ENCODE measurements at places on chromosomes 3 and 15.

DNA sequence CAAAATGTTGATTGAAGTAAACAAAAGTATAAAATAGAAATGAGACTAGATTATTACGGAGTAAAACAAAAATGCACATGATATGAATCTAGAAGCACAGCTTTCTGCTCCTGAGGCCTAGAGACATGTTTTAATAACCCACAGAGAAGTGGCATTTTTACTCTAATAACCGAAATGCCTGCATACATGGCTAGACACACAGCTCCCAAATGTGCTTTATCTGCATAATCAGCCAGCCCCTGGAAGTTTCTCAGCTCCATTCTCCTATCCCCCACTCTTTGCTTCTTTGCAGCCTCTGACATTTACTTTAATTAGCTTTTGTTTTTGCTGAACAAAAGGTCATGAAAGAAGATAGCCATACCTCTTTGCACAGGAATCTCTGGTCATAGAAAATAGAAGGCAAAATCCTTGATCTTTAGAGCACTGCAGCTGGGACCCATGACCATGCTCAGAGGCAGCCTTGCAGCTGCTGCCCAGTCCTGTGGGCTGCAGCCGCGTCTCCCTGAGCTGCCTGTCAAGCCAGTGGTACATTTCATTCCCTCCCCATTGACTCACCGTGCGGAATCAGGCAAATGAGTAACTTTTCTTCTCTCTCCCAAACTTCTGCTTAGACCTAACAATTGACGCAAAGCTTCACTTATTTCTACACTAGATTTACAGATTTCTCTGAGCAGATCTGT is at the start of gene VEPH1:
Gene VEPH1, minus strand, starts transcription at position 501 of the 680 bp plus-strand sequence. CDS start 8,067 bp downstream, outside the sequence.
- no peak for DNase-seq

- no peak for DNase-seq
These were observed 24.7 kb downstream of the CACNA2D2 start for GRCh38 chr3:50478671-50479260.

GRCh38 chr3:182636646-182637045 is 156.7 kb upstream of the ATP11B start:
- no peak for DNase-seq

GRCh38 chr3:167481164-167481563 is 7.3 kb upstream of the SERPINI2 start:
- DNase-seq = no peak

- DNase-seq = no peak
These were observed 1.3 kb downstream of the COLQ start for GRCh38 chr3:15520185-15520584.

DNA sequence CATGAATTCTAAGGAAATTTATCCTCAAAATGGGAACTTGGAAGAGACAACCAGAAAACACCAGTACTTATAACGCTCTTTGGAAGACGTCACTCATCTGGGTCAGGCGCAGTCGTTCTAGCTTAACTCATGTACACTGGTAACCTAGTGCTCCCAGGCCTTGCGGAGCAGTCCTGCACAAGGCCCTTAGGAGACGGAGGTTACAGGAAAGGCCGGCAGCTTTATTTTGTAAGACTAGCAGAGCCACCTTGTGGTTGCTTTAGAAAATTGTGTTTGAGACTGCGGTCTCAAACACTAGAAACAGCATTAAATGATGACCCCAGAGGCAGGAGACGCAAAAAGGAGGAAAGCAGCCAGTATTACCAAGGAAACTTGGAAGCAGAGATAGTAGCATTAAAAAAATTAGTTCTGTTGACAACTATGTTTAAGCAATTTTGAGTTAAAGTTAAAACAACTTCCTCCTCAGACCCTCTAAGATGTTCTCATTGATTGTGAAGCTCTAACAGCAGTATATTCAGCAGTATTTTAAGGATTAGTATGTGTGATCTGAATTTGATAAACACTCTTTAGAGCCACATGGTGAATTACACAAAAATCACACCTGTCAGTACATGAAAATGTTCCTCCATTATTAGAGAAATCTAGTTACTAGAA is 141.9 kb upstream of the C2CD4B start:
- DNase-seq = peak; percentile 16

- no peak for DNase-seq
These were observed 71.7 kb downstream of the P3H2 start for GRCh38 chr3:190048932-190049441.

DNA sequence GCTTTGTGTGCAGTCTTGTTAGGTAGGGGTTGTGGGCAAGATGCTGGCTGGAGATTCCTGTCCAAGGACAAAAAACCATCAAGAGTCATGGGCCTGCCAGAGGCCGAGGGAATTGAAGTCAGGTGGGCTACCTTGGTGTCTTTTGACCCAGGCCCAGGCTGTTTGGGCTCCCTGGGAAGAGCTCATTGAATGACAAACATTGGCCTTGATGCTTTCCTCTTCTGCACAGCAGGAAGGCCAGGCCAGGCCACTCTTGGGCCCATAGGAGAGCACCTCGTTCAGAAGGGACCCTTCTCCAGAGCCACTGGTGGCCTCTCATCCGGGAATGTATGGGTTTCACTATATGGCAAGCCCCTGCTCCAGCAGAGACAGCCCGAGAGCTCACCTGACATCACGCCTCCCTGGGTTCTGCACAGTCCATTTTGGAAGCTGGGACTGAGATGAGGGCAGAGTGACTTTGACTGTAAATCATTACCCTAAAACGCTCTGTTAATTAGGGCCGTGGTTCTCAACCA is 169.1 kb downstream of the NSMCE3 start:
- DNase-seq = no peak

DNA sequence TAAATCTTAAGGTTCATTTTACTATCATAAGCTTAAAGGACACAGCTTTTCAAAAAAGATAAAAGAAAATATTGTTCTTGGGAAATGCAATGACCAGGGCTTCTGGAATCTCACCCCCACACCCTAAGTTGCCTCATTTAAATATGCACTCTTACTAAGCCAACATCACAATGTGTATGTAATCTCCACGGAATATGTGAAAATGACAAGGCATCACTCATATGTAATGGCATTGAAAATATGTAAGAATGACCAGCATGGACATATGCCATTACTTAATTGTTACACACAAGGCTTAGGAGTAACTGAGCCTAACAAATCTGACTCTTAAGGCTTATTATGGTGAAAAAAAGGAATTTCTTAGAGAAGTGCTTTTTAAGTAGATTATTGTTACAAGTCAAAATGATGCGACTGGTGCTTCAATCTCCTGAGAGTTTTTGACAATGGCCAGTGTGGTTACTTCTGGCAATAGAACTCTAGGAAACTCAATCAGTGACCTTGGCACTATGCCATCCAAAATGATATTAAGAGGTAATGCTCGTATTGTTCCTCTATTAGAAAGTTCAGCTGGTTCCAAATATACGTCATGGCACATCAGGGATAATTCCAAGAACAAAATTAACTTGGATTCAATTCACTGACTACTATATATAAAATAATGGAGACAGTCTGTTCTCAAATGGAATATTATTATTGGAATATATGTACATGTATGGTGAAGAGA is 290.0 kb upstream of the PLSCR5 start:
- DNase-seq = no peak

DNA sequence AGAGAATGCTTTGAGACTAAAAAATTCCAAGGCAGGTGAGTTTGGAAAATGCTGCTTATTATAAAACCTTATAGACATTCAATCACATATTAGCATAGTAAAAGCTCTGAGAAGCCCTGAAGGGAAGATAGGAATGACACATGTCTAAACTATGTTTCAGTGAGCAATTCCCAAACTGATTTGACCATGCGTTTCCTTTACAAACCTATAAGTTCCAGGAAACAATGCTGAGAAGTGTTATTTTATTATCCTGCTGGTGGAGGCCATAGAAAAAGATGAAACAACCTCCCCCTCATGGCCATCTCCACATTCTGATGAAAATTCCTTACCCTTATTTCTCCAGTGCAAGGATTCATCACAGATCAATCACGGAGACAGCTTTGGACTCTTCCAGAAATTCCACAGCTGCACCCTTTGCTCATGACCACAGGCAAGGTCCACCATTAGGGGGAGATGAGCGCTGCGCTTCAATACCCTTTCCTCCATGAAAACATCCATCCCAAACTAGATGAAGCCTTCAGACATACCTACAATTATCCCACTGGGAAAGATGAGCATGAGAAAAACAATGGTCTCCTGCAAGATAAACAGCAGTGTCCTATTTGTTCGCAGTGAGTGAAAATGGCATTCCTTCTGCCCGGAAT is 372.1 kb downstream of the MAGI1 start:
- no peak for DNase-seq

DNA sequence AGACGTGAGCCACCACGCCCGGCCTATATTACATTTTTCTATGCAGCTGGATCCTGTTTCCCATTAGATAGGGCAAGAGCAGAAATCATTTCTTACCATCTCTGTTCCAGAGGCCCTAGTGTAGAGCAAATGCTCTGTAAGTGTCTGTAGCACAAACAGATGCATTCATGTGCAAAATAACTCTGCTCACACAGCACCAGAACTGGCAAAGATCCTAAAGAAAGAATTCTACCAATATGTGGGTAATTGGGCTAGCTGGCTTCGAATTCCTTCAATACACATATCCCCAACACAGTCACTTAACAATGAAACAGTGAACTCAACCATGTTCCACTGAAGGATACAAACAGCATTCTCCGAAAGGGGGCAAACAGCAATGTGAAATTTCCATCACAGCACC is 32.7 kb upstream of the DCUN1D1 start:
- DNase-seq = no peak

DNA sequence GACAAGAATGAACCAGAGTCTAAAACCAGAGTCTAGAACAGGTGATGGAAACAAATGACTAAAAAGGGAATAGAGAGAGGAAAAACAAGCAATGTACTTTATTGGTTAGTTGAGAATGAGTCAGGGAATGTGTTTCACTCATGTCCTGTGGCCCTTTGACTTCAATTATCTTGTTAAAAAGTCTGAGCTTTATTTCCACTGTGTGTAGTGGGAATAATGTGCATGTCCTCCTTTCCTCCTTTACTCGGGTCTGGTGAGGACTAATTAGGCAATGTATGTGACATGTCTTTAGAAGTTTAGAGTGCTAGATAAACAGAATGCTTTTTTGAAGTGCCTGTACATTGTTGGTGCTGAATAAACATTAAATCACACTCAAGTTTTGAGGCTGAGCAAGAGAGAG is 21.3 kb downstream of the LSAMP start:
- DNase-seq = no peak

DNA sequence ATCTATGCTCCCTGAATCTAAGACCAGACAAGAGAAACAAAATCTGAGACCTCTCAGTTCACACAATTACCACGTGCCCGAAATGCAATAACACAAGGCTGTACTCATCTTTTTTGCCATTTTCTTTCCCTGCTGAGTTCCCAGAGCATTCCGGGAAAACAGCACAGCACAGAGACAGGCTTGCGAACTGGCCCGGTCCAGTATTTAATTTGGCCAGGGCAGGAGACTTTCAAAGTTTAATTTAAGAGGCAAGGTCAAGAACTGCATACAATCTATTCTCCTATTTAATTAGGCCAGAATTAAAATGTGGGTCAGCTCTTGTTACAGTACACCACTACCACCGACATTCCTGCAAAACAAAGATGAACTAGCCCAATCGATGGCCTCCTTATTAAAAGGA is 87.5 kb upstream of the SNRPA1 start:
- DNase-seq = no peak

DNA sequence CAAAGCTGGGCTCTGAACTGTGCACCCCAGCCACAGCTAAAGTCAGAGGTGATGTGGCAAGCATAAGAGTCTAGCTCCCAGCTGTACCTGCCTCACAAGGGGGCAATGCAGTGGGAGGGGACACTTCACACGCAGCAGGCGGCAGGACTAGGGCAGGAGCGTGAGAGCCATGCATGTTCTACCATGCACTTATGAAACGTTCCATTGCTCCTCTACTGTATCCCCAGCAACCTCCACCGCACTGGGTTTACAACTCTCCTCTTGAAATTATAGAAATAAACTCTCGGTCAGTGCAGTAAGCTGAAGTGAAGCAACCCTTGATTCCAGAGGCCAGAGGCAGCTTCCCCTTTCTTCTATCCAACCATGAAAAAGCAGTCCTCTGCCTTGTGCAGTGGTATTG is 298.6 kb upstream of the STT3B start:
- no peak for DNase-seq

DNA sequence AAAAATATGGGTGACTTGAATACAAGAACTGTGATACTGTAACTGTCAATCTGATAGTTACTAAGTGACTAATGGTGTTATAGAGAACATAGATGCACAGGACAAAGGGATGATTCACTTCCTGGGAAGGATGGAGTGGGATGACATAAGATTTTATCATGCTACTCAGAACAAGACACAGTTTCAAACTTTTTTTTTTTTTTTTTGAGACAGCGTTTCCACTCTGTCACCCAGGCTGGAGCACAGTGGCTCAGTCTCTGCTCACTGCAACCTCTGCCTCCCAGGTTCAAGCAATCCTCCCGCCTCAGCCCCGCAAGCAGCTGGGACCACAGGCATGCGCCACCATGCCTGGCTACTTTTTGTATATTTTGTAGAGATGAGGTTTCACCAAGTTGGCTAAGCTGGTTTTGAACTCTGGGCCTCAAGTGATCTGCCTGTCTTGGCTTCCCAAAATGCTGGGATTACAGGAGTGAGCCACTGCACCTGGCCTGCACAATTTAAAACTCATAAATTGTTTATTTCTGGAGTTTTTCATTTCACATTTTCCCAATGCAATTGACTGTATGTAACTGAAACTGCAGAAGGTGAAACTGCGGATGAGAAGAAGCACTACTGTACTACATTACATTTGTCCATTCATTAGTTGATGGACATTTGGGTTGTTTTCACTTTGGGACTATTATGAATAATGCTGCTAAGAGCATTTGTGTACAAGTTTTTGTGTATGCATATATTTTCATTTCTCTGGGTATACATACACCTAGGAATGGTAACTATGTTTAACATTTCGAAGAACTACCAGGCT is 40.6 kb downstream of the ADIPOQ start:
- peak; percentile 2 for DNase-seq
